ENCODE measurements at places on chromosomes 2 and 18.

DNA sequence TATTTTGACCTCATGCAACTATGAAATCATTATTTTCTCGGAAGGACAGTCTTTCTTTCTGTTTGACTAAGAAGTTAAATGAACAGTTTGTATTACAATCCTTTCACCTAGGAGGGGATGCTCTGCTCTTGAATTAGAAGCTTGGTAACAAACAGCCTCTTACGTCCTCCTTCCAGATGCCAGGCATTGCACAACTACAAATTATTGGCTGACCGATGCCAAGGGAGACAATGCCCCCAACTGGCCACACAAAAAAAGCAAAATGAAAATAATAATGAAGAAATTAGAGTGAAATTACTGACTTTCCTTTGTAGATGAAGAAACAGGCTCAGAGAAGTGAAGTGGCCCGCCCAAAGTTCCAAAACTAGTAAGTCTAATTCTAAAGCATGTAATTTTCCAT lies 177.9 kb downstream of the CYRIA start:
- no peak for DNase-seq

DNA sequence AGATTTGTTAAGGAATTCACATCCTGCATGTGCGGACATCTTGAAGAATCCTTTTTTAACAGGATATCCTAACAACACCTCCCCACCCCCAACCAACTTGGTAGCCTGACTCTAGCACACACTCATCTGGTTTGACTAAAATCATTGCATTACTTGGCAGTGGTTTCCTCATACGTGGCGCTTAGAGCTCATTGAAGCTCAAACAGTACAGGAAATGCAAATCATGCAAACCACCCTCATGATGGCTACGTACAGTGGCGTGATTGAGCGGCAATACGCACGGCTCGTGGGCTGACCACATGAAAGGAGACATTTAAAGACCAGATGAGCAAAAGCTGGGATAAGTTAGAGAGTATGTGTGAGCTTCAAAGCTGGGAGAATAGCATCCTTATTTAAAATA lies 336.2 kb downstream of the ZEB2 start:
- DNase-seq = peak; percentile 10

GRCh38 chr2:197011801-197012641 lies 85.5 kb upstream of the PGAP1 start:
- DNase-seq = no peak

DNA sequence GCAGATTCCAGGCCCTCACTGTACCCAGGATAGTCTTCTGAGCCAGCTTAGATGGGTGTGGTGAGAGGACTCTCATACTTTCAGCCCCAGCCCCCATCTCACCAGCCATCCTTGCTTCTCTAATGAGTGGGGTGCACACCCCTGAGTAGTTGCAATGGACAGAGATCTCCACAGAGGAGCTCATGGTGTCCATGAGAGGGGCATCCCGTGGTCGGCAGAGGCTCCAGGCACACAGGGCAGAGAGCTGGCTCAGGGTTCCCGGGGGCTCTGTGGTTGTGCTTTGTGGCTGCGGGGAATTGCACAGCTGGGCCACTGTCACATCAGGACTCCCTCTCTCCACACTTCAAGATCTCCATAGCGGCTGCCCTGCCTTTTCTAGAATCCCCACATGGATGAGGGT lies 226.0 kb upstream of the PXDN start:
- DNase-seq = no peak

- DNase-seq = no peak
Observed at GRCh38 chr2:164009756-164010337, 274.0 kb upstream of the FIGN start.

- no peak for DNase-seq
Observed at GRCh38 chr2:231612109-231612455, 19.4 kb downstream of the TEX44 start.

GRCh38 chr2:47891369-47892337 lies 14.6 kb downstream of the FBXO11 start:
- no peak for DNase-seq

GRCh38 chr2:70121627-70122372 lies 34.5 kb downstream of the PCBP1 start:
- no peak for DNase-seq

GRCh38 chr2:25292408-25292807 lies 49.3 kb downstream of the DNMT3A start:
- no peak for DNase-seq

DNA sequence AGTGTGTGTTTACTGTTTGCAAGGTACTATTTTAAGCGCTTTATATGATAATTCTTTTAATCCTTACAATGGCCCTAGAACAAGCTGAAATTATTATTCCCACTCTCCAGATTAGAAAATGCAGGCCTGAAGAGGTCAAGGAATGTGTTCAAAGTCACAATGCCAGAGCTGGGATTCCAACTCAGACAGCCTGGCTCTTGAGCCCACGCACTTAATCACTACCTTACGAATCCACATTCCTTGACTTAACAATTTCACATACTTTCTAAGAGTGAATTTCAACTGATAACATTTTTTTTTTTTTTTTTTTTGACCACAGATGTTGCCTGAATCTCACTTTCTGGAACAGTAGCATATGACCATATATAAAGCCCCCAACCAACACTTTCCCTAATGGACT lies 400.3 kb downstream of the NCKAP5 start:
- DNase-seq = no peak

DNA sequence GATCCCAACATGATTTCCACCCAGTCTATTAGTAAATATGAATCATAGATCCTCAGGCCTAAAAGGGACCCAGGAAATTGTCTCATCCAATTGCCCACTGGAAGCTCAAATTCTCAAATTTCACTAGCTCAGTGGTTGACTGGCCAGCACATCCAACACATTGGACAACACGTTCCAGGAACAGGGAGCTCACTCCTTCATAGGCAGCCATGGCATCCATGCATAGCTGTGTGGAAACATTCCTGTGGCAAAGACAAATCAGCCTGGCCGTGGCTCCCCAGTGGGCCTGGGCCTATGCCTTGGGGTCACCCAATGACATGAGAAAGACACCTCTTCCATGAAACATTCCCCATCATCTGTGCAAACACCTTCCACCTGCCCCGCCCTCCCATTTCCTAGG lies 261.1 kb downstream of the ANAPC1 start:
- DNase-seq = no peak

DNA sequence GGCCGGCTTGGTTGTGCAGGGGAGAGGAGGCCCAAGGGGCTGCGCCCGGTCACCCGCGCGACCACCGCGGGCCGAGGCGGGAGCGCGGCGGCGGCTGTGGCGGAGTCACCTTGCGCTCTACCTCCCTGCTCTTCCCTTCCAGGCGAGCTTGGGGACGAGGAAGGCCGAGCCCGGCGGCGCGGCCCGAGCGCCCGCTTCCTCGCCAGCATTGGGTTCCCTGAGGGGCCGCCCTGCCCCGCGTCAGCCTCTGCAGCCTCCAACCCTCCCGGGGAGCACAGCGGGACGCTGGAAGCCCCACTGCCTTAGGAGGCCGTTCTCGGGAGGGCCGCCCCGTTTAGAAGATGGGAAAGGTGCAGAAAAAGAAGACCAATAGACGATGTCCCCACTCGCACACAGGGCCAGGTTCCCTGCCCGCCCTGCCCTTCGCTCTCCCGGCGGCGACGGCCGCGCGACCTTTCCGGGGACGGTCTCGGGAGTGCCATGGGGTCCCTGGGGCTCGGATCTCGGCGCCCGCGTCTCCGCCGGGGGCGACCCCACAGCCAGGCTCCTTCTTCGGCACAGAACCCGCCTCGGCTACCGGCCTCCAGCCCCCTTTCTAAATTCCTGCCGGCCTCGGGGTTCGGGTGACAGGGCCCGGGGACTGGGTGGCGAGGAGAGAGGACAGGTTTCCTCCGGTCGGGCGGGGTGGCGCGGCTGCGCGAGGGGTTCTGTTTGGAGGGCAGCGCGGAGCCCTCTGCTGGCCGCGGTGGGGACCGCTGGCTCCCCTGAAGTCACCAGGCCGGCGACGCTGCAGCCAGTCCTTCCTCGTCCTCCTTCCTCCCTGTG lies 85.5 kb downstream of the HS6ST1 start:
- DNase-seq = peak; percentile 82

GRCh38 chr2:158772306-158773078 lies 22.6 kb upstream of the DAPL1 start:
- no peak for DNase-seq

DNA sequence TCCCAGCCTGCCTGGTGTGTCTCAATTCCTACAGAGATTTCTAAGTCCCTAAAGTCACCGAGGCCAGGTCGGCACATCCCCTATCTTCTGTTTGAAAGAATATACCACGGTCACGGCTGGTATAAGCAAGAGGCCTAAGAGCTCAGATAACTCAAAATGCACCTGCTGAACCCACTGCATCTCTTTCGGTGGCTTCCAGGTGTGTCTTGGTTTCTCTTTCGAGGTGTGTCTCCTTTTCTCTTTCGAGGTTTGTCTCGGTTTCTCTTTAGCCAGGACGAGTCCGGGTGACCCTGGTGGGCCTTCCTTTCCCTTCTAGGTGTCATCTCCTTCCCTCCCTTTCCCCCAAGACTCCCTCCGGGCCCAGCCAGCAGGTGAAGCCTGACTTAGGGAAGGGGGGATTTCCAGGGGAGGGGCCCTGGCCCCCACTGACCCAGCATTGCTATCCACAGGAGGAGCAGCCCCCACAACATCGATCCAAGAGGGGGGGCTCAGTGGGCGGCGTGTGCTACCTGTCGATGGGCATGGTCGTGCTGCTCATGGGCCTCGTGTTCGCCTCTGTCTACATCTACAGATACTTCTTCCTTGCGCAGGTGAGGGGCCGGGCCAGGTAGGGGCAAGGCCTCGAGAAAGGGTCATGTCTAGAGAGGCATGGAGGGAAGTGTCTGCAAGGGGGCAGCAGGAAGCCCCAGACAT lies 8.4 kb downstream of the ITM2C start:
- DNase-seq = no peak

- no peak for DNase-seq
Observed at GRCh38 chr2:168194784-168195522, 52.4 kb downstream of the STK39 start.

DNA sequence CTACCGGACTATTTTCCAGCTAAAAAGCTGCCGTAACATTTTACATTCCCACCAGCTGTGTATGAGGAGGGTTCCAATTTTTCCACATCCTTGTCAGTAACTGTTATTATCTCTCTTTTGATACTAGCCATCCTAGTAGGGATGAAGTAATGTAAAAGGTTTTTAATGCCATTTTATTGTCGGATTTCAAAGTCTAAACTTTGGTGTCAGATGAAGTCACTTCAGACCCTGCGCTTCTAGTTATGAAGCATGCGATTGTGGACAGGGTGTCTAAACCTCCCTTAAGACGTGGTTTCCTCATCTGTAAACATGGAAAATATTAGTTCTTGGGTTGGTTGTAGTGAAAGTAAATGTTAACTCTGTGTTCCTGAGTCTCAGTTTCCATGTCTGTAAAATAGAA lies 4.7 kb downstream of the DGKD start:
- DNase-seq = no peak

DNA sequence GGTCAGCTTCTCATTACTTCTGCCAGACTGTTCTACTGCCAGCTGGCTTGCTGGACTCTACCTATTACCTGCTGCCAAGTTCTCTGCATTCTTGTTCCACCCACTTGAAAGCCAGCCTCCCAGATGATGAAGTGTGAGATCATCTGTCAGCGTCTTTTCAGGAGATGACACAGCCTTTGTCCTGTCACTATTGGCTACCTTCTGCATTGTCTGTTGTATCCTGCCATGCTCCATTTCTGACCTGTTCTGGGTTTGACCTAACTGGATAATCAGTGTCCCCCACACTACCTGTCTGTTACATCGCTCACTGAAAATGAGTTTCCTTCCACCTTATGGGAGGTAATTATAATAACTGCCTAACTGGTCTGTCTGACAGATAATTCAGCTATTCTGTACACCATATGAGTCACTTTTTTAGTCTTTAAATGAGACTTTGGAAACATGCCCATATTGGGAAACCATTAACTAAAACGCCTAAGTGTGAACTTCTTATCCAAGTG lies 520.6 kb downstream of the METTL4 start:
- no peak for DNase-seq

GRCh38 chr2:200993097-200993496 lies 29.6 kb upstream of the ORC2 start:
- DNase-seq = no peak

DNA sequence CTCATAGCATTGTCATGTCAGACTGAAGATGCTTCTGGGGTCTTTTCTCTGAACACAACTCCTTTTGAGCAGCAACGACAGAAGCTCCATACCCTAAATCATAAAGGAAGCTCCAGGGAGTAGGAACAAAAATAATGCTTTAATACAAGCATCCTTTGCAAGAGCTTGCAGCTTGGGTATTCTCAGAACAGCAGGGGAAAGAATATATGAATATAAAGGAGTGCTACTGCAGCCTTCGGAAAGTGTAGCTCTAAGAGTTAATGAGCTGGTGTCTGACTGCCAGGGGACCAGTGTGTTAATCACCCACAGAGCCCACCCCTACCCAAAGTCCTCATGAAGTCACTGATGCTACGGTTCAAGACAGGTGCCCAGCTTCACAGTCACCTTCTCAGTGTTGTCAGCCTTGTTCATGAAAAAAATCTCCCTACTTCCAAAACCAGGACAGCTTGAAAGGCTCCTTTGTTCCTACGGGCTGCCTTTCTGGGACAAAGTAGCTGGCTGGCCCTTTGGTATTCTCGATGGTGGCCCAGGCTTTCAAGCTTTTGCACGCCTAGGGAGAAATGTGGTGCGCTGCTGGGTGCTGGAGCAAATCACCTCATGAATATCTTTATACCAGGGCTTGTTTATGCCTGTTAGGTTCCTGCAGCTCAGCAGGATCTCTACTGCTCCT lies 259.7 kb downstream of the CMPK2 start:
- DNase-seq = no peak

DNA sequence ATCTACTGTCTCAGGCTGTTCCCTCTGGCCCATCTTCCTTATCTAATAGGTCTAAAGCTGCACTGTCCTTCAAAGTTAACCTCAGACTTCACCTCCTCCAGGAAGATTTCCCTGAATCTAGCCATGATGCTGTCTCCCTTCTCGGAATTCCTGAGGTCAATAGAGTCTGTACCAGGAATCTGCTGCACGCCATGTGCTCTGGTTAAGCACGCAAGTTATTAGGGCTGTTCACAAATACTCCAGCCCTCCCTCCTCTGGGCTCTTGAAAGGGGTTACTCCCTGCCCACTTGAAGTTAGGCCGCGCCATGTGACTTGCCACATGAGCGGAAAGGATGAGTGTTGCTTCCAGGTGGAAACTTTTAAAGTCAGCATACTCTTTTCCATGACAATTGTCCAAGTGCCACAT lies 43.6 kb downstream of the MCFD2 start:
- DNase-seq = no peak

DNA sequence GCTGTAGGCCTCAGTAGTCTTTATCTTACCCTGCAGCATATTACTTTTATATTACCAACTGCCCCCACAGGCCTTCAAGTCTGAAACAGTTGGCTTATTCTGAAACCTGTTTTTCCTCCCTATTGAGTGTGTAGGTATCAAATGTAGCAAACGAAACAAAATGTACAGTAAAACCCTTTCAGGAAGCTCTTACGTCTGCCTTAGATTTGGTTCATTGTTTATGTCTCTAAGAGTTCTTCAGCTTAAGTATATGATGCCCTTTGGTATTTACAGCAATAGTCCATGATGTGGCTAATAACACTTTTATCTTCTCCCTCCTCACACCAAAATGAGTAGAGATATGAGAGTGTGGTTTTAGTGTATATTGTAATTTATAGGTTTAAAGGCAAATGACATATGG lies 108.8 kb downstream of the DOCK10 start:
- no peak for DNase-seq

All from stimulated activated CD4-positive, alpha-beta T cell treated with anti-CD3 and anti-CD28 coated beads, TNF-alpha, amount 100 ng/mL, for 1 hour (primary cell).